Stimulated activated CD4-positive, alpha-beta T cell treated with anti-CD3 and anti-CD28 coated beads, Interleukin-2, amount 100 ng/mL, for 4 hours (primary cell): ENCODE measurements at places on chromosomes 2 and 18.

DNA sequence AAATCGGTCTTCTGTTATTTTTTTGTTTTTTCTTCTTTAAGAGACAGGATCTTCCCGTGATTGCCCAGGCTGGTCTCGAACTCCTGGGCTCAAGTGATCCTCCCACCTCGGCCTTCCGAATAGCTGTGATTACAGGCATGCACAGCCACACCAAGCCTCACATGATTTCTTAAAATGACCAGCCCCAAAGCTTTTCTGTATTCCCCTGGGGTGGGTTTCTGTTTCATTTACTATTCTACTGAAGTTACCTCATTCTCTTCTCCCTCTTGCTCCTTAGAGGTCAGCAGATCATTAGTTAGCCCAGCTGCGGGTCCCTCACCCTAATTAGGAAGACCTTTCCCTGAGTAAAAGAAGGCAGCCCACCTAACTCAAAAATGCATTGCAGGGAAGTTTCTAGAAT is 27.6 kb downstream of the SLC1A4 start:
- DNase-seq = no peak

DNA sequence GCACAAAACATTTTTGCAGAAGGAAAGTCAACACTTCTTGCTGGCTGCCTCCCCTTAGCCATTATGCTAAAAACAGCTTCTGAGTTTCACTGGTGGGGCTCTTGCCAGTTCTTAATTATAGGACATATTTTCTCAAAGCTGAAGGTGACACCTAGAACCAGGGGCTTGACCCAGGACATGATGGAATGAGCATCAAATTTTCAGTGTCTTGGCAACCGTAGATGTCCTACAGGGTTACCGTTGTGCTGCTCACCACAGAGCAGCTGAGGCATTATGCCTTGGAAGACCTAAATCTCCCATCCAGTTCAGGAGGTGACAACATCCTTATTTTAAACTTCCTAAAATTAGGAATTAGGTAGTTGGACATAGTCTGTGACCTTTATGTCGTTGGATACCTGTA is 46.7 kb downstream of the TMEM185B start:
- no peak for DNase-seq

- DNase-seq = no peak
Measured at GRCh38 chr2:172092716-172093415, 7.6 kb downstream of the DLX1 start.

DNA sequence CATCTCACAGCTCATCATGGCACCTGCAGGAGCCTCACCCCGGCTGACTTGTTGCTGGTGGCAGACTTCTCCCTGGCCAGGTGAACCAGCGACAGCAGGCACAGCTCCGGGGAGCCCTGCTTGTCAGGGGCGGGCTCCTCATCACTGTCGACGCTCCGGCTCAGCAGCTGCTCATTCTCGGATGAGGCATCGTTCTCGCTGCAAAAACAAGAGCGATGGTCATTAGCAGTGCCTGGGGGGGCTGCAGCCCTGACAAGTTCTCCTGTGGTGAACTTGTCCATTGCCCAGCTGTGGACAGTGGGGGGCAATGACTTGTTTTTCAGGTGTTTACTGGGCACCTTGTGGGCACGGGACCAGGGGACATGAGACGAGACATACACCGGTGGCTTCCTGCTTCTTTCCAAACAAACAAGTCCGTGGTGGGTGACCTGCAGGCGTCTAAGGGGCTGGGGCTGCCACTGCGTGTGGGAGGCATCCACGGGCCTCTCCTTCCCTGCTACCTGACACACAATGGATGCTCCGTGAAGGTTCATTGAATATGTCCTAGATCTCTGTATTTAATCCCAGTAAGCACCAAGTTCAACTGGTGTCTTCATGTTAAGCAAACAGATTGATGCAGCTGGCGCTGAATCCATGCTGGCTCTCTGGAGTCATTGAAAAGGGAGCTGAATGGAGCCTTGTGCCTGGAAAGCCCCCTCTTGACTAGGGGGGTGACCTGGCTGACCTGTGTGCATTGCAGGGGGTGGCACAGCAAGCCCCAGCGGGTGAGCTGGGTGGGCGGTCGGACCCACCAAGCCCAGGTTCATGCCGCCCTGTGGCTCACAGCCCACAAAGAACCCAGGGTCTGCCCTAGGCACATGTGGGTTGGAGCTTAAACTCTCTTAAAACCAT is 81.0 kb downstream of the EDAR start:
- no peak for DNase-seq

- no peak for DNase-seq
Measured at GRCh38 chr2:143525402-143525860, 396.2 kb downstream of the ARHGAP15 start.

DNA sequence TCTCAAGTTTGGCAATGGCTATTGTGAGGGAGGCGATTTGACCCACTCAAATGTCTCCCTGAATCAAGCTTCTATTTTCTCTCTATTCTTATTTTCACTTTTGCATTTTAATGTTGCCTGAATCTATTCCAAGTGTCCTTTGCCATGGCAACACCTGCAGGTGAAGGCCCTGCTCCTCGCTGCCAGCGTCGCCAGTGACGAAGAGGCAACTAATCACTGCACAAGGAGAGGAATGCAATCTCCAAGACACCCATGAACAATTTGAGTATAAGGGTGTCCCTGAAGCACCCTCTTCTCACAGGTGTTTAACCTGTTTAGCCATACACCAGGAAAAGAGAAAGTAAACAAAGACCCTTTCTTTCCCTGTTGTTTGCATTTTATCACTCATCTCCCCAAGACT is 165.6 kb upstream of the VRK2 start:
- no peak for DNase-seq

- no peak for DNase-seq
Measured at GRCh38 chr18:58579561-58580047, 49.3 kb downstream of the ALPK2 start.

- no peak for DNase-seq
Measured at GRCh38 chr2:238599549-238600505, 173.1 kb downstream of the ASB1 start.

- DNase-seq = no peak
Measured at GRCh38 chr2:54479424-54479823, 23.3 kb downstream of the SPTBN1 start.

DNA sequence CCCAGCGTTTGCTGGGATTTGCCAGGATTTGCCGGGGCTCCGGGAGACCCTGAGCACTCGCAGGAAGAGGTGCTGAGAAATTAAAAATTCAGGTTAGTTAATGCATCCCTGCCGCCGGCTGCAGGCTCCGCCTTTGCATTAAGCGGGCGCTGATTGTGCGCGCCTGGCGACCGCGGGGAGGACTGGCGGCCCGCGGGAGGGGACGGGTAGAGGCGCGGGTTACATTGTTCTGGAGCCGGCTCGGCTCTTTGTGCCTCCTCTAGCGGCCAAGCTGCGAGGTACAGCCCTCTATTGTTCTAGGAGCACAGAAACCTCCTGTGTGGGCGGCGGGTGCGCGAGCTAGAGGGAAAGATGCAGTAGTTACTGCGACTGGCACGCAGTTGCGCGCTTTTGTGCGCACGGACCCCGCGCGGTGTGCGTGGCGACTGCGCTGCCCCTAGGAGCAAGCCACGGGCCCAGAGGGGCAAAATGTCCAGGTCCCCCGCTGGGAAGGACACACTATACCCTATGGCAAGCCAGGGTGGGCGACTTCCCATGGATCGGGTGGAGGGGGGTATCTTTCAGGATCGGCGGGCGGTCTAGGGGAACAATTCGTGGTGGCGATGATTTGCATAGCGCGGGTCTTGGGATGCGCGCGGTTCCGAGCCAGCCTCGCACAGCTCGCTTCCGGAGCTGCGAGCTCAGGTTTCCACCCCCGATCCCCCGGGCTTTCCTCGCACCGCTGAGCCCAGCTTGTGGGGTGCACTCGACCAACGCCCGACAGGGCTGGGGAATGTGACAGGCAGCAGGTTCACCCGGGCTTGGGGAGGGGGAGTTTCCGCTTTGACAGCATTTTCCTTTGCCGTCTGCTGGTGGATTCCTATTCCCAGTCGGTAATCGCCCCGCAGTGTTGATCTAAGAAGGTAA is 2.8 kb downstream of the ONECUT2 start:
- peak; percentile 24 for DNase-seq

DNA sequence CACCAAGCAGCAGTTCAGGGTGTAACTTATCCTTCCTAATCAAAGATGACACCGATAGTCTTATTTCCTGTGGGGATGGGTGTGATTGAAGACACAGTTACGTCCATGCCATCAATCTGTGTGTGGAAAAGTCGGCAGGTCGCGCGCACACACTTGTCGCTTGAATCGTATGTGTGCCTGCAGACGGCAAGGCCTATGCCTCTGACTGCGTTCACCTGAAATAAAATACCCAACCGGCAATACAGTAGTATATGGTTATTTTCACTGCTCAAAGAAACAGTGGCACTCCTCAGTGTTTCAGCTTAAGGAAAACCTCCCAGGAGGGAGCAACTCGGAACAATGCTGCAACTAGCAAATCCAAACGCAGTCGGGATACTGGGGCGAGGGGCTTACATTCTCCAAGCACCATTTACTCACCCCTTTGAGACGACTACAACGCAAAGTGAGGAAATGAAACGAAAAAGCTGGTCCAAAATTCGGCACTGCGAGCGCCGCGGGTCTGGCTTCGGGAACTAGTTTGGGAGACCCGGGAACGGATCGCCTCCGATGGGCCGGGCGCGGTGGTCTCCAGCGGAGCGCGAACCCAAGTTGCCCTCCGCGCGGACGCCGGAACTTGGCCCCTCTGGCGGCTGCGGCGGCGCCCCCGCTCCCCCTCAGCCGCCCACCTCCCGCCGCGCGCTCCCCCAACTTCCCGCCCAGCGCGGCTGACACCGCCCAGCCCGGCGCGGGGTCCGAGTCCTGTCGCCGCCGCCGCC is 675 bp downstream of the PRKD3 start:
- peak; percentile 13 for DNase-seq

DNA sequence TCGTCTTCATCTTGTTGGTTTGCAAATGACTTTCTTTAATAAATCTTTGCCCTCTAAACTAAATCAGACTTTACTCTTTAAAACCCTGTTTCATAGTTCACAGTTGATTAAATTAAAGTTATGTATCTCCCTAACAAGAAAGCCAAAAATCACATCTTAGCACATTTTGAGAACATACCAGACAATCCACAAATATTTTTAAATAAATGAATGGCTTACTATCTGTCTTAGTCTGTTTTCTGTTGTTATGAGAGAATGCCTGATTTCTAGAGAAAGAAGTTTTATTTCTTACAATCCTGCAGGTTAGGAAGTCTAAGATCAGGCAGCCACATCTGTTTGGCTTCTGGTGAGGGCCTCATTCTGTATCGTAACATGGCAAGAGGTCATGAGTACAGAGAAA is 1090.2 kb upstream of the PIK3C3 start:
- no peak for DNase-seq

DNA sequence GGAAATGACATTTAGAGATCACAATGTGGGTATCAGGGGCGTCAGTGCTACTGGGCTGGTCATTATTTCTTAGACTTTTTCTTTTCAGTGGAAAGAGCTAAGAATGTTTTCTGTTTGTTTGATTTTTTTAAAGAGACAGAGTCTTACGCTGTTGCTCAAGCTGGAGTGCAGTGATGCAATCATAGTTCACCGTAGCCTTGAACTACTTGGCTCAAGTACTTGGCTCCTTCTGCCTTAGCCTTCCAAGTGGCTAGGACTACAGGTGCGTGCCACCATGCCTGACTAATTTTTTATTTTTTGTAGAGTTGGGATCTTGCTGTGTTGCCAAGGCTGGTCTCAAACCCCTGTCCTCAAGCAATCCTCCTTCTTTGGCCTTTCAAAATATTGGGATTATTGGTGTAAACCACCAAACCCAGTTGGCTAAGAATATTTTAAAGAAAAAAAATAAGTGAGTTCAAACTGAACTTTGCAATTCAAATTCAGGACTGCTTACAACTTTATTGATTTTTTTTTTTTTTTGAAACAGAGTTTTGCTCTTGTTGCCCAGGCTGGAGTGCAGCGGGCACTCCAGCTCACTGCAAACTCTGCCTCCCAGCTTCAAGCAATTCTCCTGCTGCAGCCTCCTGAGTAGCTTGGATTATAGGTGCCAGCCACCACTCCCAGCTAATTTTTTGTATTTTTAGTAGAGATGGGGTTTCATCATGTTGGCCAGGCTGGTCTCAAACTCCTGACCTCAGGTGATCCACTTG is 154.2 kb downstream of the MIB1 start:
- no peak for DNase-seq

- DNase-seq = no peak
Measured at GRCh38 chr2:55019526-55020258, 30.6 kb downstream of the RTN4 start.

GRCh38 chr2:43944915-43945314 is 50.9 kb downstream of the LRPPRC start:
- no peak for DNase-seq

DNA sequence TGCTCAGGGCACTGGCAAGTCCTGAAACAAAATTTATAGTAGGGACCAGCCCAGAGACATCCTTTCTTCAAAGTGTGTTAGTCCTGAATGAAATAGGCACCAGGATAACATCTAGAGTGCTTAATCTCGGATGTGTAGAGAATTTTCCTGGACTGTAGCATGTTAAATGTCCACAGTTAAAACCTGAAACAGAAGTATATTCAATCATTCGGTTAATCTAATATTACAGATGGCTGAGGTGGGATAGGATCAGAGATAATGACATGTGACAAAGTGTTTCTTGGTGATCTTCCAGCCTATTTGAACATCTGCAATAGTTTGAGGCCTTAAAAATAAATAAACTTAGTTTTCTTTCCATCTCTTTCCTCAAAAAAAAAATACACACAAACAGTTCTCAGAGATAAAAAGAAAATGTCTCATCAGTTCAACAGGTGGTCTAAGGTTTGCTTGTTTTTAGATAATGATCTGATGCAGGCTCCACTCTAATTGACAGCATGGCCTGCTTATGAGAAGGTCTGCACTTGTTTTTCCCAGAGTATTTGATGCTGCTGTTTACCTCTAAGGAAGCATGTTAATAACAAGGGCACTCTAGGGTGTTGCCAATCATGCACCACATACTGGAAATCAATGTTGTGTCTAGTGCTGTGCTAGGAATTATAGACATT is 25.9 kb downstream of the CNTNAP5 start:
- DNase-seq = no peak

GRCh38 chr2:202023198-202023903 is 10.3 kb upstream of the FZD7 start:
- DNase-seq = no peak

DNA sequence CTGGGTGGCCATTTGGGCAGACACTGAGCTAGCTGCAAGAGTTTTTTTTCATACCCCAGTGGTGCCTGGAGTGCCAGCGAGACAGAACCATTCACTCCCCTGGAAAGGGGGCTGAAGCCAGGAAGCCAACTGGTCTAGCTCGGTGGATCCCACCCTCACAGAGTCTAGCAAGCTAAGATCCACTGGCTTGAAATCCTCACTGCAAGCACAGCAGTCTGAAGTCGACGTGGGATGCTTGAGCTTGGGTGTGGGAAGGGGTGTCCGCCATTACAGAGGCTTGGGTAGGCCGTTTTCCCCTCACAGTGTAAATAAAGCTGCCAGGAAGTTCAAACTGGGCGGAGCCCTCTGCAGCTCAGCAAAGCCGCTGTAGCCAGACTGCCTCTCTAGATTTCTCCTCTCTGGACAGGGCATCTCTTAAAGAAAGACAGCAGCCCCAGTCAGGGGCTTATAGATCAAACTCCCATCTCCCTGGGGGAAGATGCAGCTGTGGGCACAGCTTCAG is 69.6 kb upstream of the WDSUB1 start:
- no peak for DNase-seq
